ENCODE measurements at places on chromosomes 16 and 17.
A peak's percentile ranks its signal among the peaks of the same experiment; 100 is the strongest.

GRCh38 chr16:68286153-68287074 lies 22.1 kb downstream of the SLC7A6 start:
- no peak for DNase-seq

GRCh38 chr17:40171750-40172149 lies 5.5 kb upstream of the RAPGEFL1 start:
- DNase-seq = no peak

DNA sequence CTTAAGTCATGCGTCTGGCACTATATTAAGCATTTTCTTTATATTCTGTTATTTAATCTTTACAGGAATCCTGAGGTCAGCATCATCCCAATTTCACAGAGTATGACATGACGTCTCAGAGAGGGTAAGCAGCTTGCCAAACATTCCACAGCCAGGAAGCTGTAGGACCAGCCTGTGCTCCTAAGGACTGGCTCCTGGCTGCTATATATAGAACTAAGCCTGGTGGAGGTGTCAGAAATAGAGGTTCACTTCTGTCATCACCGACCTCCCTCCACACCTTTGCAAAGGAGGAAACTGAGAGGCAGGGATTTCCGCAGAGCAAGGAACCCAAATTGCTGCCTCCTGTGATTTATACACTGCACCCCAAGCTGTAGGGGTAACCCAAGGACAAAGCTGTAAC lies 37.9 kb upstream of the NDRG4 start:
- no peak for DNase-seq

DNA sequence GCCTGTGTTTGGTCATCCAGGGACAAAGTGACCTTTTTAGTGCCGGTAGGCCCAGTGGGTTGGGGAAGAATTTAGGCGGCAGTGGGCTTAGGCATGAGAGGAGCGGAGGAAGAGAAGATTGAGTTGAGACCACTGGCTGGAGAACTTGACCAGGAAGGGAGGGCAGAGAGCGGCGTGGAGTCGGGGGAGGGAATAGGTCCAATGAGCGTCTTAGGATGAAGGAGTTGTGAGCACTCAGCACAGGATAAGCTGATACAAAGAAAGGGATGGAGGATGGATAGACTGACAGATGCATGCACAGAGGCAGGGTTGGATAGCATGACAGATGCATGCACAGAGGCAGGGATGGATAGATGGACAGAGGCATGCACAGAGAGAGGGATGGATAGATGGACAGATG lies 8.0 kb downstream of the IL32 start:
- no peak for DNase-seq

DNA sequence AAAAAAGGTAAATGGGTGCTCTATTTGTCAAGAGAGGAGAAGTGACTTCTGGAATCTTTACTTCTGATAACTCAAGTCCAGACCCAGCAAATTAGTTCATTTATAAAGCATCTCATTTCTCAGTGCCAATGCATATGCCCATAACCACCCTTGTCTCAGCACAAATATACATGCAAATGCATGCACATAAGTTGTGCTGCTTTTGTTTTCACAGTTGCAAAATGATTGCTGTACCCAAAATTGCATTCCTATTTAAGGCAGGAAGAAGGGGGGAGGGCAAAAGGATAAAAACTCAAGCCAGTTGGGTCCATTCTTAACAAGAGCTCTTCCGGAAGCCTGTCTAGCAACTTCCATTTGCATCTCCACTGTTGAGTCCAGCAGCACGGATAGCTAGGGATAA lies 61.3 kb upstream of the FAM20A start:
- DNase-seq = no peak

DNA sequence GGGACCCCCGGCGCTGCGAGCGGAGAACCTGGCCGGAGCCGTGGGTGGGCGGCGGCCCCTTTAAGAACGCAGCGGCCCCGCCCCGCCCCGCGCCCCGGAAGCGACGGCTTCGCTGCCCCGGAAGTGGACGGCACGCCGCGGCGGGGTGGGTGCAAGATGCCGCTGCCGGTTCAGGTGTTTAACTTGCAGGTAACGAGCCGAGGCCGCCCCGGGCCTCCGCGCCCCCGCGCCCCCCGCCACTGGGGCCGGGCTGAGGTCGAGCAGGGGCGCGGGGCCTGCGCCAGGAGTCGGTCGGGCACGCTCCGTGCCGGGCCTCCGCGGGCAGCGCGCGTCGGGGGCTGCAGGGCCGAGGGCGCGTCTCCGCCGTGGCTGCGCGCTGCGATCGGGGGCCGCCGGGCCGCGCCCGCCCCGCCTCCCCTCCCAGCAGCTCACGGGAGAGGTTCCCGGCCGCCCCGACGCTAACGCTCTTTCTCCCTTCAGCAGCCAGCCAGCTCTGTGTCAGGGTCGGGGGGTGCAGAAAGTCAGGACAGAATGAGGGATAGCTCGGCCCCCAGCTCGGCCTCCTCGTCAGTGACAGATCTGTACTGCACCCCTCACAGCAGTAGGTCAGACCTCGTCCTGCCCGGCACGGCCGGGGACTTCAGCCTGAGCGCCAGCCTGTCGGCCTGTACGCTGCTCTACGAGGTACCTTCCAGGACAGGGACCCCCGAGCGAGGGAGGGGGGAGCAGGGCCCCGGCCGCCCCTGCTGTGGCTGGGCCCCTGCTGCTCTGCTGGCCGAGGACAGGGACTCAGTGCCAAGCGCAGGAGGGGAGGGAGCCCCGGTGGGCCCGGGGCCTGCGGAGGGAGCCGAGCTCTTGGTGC lies at the start of the genes GPS1 and RFNG:
Gene GPS1, plus strand, starts transcription at position 123 of the 862 bp plus-strand sequence. Its CDS starts 34 bp downstream, at position 157.
Gene RFNG, minus strand, starts transcription at position 36 of the 862 bp plus-strand sequence. CDS start 45 bp downstream, outside the sequence.
- DNase-seq = peak; percentile 84

DNA sequence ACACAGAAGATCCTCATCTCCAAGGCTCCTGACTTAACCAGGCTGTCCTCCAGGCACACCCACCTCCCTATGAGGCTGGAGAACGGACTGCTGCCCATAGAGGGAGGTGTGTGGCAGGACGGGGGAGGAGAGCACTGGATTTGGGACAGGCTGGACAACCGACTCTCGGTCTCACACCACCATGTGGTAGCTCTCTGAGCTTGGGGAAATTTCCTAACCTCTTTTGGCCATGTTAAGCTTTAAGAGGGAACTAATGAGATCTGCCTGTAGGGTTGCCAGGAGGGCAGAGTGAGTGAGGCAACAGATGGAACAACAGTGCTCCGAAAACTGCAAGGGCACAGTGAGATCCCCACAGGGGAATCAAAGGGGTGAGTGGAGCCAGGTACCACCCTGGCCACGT lies 32.7 kb downstream of the RHBDL3 start:
- DNase-seq = peak; percentile 34

GRCh38 chr17:40284085-40284713 lies 3.5 kb upstream of the CDC6 start:
- DNase-seq = peak; percentile 76

DNA sequence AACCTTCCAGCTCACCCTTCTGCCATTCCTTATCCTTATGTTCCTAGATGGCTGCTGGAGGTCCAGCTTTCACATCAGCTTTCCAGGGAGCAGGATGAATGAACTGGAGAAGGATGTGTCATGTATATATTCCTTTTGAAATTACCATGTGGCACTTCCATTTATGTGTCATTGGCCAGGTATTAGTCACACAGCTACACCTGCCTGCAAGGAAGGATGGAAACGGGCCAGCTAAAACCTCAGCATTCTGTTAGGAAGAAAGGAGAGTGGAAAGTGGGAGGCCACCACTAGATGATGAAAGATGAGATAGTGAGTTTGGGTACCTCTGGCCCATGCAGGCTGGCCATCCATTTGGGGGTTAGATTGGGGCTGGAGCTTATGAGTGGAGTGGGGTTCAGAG lies 67.5 kb downstream of the KSR1 start:
- DNase-seq = no peak

DNA sequence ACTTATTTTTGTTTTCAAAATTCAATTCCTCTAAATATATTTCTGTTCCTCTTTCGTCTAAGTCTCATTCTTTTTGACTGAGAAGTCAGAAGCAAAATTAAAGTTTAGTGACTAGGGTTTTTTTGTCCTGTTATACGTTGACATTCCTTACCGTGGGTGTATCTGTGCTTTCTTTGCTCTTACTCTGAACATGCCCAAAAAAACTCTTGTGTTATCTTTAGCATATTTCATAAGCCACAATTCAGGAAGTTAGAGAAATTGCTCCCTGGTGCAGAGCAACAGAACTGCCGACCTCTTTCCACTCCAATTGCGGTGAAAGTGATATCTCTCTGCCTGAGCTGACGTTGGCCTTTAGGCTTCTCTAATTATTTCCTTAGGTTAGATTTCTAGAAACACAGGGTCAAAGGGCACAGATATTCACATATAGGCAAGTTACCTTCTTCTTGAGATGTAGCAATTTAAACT lies 65.7 kb downstream of the CENPV start:
- peak; percentile 60 for DNase-seq

- no peak for DNase-seq
Measured at GRCh38 chr17:42358434-42358833, 29.8 kb downstream of the STAT3 start.

GRCh38 chr17:7173687-7174602 lies 5.2 kb downstream of the ASGR1 start:
- DNase-seq = no peak

GRCh38 chr16:3938843-3939624 lies 58.5 kb upstream of the CREBBP start:
- peak; percentile 78 for DNase-seq

DNA sequence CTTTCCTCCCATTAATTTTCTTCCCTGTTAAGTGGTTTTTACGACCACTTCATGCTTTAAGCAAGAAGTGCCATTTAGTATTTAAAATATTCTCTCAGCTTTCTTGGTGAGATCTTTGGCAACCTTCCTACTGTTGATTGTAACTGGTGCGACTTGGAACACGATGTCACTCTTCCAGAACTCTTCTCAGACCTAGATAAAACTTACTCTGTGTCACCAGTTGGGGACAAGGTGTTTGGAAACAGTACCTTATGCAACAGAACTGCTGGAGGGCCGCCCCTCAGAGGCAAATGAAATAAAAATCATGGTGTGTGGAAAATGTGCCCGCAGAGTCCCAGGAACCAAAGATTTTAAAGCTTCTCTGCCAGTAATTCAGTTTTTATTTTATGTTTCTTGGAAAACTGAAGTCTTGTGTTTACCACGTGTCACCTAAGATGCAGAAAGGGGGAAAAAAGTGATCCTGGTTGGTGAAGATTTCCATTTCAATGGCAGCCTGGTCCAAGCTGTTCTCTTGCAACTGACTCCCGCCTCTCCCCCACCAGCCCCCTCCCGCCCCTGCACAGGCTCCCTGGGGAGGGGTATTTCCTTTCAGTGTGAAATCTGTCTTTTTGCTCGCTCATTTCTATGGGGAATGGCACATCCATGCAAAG lies 7.2 kb upstream of the HSD11B2 start:
- no peak for DNase-seq

- no peak for DNase-seq
Measured at GRCh38 chr17:68207651-68208253, 40.1 kb upstream of the AMZ2 start.

DNA sequence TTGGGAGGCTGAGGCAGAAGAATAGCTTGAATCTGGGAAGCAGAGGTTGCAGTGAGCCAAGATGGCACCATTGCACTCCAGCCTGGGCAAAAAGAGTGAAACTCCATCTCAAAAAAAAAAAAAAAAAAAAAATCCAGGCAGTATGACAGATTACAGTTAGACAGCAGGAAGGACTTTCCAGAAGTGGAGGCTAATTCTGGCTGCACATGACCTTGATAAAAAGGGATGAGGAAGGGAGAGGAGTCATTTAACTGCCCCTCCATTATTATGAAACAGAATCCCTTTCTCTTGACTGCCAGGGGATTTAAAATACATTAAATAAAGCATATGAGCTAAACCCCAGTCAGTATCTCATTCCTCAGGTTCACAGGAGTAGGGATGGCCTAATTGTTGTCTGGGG lies 1.8 kb upstream of the ARHGAP23 start:
- no peak for DNase-seq

DNA sequence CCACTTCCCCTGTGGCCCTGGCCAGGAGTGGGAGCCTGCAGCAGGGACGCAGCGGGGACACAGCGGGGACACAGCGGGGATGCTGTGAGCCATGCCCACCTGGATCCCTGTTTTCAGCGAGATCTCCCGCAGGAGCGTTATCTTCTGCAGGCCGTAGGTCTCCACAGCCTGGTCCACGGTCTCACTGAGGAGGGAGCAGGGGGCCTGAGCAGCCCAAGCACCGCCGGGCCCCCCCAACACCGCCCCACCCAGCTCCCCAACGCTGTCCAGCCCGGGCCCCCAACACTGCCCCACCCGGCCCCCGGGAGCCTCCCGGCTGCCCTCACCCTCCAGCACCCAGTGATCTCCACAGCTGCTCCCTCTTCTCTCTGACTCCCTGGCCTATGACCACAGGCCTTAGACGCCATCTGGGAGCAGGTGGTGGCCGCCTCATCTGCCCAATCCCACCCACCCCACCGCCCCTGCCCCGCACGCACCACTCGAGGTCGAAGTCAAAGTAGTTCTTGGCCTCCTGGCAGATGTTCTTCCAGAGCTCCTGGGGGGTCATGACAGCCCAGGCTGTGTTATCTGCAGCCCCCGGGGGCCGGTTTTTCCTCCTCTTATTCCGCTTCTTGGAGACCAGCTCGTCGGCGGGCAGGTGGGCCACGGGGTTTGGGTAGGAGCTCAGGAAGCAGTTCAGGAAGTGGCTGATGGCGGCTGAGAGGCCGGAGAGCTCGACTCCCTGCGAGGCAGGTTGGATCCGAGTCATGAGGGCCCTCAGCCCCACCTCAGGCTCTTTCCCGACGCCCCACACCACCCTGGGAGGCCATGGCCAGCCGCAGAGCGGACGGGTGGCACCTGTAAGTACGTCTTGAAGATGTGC lies 17.0 kb downstream of the CLUH start:
- no peak for DNase-seq

DNA sequence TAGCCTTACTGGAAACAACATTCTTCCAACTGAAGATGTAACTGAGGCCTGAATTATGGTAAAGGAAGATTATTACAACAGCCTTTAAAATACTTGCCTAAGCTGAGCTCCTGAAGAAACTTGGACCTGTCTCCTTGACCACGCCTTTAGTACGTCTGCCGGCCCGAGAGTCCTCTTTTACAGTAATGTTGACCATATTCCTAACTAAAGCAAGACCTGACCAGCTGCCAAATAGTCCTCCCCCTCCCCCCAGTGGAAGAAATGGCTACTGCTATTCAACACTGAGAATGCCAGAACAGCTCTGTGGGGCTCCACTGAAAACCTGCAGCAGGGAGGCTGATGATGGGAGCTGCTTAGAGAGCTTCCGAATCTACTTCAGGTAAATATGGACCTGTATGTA lies 12.6 kb upstream of the FOXJ1 start:
- DNase-seq = peak; percentile 24

DNA sequence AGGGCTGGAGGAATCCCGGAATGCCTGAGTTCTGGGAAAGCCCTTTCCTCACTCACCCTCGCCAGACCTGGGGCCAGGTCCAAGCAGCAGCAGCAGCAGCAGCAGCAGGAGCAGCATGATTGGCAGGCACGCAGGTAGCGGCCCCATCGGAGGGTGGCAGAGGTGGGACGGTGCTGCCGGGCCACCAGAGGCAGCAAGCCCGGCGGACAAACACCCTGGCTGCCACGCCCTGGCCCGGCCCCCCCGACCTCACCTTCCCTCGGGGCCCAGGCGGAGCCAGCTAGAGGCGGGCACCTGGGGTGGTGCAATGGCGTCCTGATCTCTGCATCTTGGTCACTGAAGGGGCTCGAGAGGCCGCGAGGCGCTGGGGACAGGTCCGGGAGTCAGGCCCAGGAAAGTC lies 122.4 kb downstream of the LAT start:
- no peak for DNase-seq

Measured in AG08395 (cell line).